Activated CD4-positive, alpha-beta T cell treated with anti-CD3 and anti-CD28 coated beads, Interleukin-2, amount 10 ng/mL, durations not matched to agents 7 days and 5 days (primary cell): ENCODE measurements at places on chromosomes 2 and 18.

DNA sequence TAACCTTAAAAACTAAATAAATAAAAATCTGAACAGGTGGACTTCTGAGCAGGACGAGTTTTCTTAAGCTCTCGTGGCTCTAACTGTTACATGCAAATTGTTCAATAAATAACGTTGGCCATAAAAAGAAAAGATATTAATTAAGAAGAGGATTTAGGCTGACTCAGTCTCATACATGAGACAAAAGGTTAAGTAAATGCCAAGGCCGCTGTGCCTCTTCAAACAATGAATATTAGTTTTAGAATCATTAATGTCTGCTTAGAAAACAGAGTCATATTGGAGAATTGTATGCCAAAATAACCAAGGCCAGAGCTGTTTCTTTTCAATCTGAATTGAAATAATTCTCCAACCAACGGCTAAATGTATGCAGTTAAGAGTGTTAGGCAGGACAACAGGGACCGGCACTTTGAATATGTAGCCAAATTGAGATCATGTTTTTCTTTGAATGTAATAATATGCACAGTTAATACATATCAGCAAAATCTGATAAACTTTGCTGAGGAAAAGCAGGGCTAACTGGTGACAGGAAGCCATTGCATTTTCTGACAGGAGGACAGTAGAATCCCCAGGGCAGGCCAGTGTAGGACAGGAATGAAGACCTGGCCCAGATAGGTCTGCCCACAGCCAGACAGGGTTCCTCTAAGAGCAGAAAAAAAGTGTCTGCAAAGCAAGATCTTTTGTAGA is 1041.4 kb upstream of the FANCL start:
- no peak for DNase-seq

GRCh38 chr2:9753665-9754531 is 89.4 kb upstream of the TAF1B start:
- DNase-seq, result peak; percentile 44

- no peak for DNase-seq
Measured at GRCh38 chr2:126220331-126220730, 435.6 kb upstream of the GYPC start.

DNA sequence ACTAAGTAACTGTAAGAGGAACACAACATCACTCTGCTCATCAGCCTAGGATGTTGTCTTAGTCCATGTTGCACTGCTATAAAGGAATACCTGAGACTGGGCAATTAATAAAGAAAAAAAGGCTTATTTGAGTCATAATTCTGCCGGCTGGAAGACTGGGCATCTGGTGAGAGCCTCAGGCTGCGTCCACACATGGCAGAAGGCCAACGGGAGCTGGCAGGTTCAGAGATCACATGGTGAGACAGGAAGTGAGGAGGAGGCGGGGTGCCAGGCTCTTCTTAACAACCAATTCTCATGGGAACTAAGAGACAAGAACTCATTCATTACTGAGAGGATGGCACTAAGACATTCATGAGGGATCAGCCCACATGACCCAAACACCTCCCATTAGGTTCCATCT is 46.8 kb downstream of the EPG5 start:
- DNase-seq, result no peak

DNA sequence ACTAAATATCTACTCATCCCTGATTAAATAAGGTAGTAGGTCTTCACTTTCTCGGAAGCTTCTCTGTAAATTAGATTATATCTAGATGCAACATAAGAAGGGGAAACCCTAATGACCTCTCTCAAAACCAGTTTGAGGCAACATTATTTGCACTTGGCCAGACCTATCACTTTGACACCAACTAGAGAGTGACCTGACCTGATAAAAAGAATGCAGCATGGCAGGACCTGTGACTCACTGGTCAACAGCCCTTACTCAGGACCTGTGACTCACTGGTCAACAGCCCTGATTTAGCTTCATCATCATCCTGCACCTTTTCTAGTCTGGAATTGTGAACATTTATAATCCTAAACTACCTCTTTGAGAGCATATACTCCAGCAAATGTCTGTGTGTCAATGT is 1957.7 kb upstream of the CELF4 start:
- DNase-seq, result no peak

GRCh38 chr2:216308576-216308975 is 63.7 kb downstream of the MARCHF4 start:
- no peak for DNase-seq

GRCh38 chr18:904218-905090 is at the start of gene ADCYAP1:
TSS of gene ADCYAP1 (plus strand) at chr18:904871. CDS start at chr18:905387, 516 bp downstream.
- no peak for DNase-seq

GRCh38 chr2:215881582-215881981 is 131.8 kb downstream of the MREG start:
- no peak for DNase-seq

DNA sequence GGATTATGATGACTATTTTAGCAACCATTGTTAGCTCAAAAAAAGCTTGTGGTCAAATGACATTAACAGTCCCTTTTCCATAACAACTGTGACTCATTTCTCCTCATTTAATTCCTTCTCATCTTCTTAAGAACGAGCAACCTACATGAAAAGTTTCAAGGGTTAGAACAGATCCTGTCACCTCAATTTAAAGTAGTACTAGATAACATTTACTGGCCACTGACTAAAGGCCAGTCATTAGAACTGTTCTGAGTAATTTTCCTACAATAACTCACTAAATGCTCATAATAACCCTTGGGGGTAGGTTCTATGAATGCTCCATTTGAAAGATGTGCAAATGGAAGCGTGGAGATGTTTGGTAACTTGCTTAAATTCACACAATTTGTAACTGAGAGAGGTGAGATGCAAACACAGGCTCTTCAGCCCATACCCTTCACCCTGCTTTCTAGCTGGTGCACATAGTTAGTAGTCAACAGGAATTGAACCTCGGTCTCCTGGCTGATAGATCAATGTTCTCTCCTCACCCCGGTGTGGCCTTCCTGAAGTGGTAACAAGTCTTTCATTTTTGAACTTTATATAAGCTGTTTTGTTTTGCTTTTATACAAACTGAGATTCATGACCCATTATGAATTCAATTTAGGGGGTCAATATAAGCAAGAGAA is 212.5 kb downstream of the SETBP1 start:
- no peak for DNase-seq

DNA sequence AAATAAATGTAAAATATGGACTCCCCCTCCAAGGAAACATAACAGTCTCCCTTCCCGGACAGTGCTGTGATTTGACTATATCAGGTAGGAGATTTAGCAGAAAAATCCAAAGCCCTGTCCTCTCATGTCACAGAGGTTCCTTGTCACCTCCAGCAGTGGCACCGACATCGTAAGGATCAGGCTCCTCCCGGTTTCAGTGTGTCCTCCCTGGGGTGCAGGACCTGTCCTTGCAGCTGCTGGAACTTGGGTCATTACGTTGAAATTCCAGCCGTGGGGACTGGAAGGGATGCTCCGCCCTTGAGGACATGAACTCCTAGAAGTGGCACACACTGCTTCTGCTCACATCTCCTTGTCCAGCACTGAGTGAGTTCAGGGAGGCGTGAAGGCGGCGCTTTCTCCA is 101.1 kb upstream of the ODC1 start:
- DNase-seq, result no peak

DNA sequence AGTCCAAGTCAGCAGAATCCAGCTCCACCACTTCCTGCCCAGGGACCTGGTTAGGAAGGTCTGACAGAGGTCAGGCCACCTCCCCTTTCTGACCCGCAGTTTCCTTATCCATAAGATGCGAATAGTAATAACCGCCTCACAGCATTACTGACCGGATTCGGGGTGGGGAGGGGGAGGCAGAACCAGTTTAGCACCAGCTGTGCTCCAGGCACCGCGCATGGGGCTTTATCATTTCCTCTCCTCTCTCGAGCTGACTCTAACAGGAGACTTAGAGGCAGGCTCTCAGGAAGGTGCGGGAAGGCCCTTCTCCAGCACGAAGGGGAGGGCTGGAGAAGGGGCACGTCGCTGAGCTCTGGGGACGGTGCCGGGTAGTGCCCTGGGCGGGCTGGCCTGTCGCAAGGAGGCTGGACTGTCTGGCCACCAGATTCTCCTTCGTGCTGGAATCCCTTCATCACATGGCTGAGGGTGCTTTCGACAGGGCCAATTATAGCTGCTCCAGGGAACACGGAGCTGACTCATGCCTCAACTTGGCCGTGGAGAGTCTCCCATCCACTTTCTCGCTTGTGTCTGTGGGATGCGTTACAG is 5.7 kb downstream of the EHD3 start:
- no peak for DNase-seq

DNA sequence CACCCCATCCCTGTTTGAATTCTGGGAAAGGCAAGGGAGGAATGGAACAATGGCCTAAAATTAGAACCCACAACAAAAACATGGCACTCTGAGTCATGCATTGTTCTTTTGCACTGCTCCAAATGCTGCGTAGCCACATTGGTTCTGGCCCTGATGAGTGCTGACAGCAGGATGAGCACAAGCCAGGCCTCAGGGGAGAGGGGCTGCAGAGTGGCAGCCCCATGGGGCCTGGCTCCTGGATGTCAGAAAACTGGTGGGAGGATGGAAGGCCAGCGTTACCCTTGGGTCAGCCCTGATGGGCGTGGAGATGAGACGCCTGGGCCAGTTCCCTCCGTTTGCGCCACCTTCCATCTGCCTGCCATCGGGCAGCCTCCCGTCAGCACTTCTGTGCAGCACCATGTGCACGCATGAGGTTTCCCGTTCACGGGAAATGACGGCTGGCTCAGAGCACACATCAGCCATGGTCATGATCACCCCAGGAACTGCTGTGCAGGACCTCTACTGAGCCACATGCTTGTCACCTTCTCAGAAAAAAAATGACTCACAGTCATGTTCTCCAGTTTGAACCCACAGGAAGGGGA is 65.6 kb downstream of the CYP26B1 start:
- DNase-seq, result no peak

GRCh38 chr18:58095655-58096054 is 51.6 kb downstream of the NEDD4L start:
- no peak for DNase-seq

DNA sequence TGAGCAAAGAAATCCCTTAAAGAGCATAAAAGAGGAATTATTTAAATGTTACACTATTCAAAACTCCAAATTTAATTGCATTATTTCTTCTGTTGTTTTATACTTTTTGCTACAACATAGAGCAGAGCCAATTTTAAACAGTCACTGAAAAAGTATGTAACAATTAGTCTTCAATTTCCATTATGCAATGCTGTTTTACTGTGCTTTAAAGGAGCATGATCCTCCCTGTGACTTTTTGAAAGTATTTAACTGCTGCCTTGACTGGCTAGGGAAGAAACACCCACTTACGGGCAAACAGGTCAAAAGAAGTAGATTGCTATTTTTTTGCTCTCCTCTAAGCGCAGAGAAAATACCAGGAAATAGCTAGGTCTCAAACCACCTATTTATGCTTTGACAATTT is 217.4 kb upstream of the GCFC2 start:
- no peak for DNase-seq
